Renal cortical epithelial cell (primary cell): ENCODE measurements at places on chromosomes 6 and 20.

- DNase-seq: no peak
Observed at GRCh38 chr6:76466286-76466685, 393.8 kb upstream of the IMPG1 start.

GRCh38 chr6:33018904-33019303 lies 9.5 kb upstream of the HLA-DOA start:
- peak; percentile 70 for DNase-seq

- DNase-seq: no peak
Observed at GRCh38 chr6:41756354-41756753, 9.2 kb upstream of the PGC start.

- DNase-seq: peak; percentile 61
Observed at GRCh38 chr6:96626759-96627364, 63.9 kb downstream of the FHL5 start.

DNA sequence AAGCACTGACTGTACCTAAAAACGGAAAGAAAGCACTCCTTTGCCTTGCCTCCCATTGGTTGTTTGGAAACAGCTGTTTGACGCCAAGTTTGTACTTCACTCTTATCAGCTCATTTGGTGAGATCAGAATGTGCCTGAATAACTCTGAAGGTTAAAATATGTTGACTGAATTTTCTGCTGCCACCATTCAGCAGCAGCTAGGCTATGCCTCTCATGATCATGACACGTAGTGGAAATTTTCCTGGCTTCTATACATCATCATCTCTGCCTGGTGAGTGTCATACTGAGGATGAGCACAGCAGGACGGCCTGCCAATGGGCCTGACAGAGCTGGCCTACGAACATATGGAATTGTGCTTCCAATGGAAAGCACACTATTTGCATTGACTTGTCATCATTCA lies 704.9 kb upstream of the CITED2 start:
- no peak for DNase-seq

DNA sequence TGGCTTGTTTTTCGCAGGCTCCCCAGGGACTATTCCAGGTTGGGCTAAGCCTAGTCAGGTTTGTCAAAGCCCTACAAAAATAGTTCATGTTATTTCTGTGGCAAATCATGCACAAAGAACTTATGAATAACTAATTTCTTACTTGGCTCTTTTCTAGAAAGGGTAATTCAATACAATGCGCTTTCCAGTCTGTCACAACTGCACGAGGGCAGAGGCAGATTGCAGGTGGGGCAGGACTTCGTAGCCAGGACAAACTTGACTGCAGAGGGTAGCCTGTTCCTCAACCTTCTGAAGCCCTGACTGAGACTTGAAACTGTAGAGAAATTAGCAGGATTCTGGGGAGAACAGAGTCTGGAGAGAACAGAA lies 253.5 kb downstream of the QKI start:
- DNase-seq: no peak
